Activated T-cell treated with anti-CD3 and anti-CD28 coated beads for 1 hour (primary cell): ENCODE measurements at places on chromosomes 6 and 20.

GRCh38 chr20:3630429-3630828 is 32.8 kb downstream of the GFRA4 start:
- no peak for DNase-seq

GRCh38 chr6:154297721-154298120 is 58.9 kb downstream of the IPCEF1 start:
- DNase-seq = no peak

GRCh38 chr6:34237722-34238584 is 1.3 kb downstream of the HMGA1 start:
- peak; percentile 61 for DNase-seq

GRCh38 chr6:84019842-84020211 is 13.7 kb upstream of the MRAP2 start:
- no peak for DNase-seq

DNA sequence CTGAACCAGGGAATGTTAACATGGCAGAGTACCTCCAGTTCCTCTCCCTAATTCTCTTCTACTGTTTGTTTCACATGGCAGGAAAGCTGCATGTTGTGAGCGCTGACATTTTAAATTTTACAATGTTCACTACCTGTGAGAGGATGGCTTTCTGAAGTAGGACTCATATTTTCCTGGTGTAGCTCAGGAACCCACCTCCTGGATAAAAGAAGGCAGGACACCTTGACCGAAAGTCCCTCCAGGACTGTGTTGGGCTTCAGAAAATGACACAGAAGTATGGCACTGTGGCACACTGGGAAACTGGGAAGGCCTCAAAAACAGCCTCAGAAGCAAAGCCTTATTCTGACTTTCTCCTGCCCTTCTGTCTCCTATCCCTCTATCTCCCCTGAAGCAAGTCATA is 33.3 kb downstream of the PTPRK start:
- DNase-seq = no peak

DNA sequence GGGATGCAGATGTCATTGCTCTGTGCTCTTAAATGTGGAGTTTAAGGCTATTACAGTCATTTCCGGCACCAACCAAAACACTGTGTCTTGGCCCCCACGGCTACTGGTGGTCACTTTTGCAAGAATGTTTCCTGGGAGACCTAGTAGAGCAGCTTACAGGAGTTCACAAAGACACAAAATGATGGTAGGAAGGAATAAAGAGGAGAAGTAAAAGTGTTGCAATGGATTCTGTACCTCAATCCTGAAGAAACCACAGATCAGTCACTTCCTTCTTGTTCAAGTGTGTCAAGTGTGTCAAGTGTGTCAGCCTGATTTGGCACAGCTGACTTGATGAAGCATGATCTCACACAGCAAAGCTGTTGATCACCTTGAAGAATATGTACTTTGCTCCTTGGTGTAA is 344.0 kb downstream of the PLCB1 start:
- no peak for DNase-seq

GRCh38 chr6:157099912-157100593 is 223.3 kb downstream of the TMEM242 start:
- DNase-seq = peak; percentile 16

DNA sequence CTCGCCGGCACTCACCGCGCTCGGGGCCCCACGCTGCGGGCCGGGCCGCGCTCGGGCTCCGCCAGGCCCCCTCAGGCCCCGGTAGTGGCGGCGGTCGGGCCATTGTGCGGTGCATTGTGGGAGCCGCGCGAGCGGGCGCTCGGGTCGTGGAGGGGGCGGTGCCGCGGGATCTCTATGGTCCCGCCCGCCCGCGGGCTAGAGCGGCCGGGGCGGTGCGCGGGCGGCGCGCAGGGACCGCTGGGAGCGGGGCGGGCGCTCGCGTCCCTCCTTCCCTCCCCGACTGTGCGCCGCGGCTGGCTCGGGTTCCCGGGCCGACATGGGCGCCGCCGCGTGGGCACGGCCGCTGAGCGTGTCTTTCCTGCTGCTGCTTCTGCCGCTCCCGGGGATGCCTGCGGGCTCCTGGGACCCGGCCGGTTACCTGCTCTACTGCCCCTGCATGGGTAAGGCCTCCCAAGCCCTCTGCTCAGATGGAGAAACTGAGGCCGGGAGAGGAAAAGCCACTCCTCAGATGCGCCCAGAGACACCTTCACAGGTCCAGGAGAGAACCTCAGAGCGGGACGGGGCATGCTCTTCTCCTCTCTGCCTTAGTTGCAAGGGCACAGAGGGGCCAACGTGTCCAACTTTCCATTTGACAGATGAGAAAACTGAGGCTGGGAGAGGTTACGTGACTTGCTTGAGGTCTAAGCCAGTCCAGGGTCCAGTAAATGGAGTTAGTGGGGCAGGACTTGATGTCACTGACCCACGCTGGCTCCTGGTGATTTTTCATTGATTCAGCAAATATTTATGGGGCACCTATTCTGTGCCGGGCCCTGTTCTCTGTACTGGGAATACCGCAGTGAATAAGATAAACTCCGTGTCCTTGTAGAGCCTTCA is at the start of the genes PLAGL2 and POFUT1:
PLAGL2 (minus strand) TSS at position 118 of the 873 bp plus-strand sequence. CDS start 5,565 bp downstream, outside the sequence.
POFUT1 (plus strand) TSS at position 255 of the 873 bp plus-strand sequence; CDS start at position 317, 62 bp downstream.
- peak; percentile 85 for DNase-seq

DNA sequence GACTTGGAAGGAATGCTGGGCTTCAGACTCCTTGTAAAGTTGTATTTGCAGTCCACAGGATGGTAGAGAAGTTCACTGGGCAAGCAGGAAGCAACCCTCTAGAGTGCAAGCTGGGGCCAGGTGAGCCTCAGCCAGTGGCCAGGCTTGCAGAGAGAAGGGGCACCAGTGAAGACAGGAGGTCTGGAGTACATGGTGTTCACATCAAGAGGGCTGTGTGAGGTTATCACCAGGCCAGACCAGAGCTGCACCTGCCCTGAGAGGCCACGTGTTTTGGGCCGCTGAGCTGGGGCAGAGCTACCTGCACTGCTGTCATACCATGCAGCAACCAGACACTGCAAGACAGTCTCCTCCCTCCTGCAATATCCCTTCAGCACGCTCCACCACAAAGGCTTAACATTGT is 79.0 kb downstream of the SH3BGRL2 start:
- DNase-seq = no peak

DNA sequence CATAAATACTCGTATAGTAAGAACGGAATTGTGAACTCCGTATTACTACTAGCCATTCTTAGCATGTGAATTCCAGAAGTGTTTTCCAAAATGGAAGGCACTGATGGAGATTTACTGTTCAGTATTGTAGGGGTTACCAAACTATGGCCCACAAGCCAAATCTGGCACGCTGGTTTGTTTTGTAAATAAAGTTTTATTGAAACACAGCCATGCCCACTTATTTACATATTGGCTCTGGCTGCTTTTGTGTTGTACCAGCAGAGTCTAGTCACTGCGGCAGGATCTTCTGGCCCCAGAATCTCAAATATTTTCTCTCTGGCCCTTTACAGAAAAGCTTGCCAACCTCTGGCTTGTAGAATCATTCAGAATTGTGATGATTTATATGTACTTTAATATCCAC is 44.3 kb upstream of the PRELID3B start:
- no peak for DNase-seq

GRCh38 chr20:64005394-64005793 is 24.5 kb downstream of the PRPF6 start:
- no peak for DNase-seq

DNA sequence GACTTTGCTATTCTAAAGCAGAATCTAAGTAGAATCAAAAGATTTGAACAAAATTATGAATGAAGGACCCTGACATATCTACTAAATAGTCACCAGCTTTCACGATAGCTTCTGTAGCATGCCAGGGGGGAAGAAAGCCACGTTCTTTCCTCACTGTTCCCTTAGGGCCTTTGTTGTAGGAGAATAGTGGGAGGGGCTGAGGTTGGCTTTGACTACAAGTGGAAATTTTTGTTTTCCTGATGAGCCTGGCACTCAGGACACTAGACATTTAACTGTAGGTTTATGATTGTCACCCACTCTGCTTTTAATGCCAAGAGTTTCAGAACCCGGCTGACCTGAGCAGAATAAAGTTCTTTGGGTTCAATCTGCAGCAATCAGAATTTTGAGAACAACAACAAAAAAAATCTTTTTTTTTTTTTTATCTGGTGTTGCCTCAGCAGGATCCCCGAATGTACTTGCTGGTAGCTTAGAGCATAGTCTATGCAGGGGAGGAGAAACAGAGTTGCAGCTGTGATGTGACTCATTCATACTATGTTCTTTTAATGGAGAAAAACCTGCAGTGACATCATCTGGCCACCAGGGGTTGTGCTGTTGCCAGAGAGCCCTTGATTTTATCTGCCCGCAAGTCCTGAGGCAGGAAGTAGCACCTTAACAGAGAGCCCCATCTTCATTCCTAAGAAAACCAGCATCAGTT is 38.5 kb downstream of the TPD52L1 start:
- DNase-seq = peak; percentile 18

DNA sequence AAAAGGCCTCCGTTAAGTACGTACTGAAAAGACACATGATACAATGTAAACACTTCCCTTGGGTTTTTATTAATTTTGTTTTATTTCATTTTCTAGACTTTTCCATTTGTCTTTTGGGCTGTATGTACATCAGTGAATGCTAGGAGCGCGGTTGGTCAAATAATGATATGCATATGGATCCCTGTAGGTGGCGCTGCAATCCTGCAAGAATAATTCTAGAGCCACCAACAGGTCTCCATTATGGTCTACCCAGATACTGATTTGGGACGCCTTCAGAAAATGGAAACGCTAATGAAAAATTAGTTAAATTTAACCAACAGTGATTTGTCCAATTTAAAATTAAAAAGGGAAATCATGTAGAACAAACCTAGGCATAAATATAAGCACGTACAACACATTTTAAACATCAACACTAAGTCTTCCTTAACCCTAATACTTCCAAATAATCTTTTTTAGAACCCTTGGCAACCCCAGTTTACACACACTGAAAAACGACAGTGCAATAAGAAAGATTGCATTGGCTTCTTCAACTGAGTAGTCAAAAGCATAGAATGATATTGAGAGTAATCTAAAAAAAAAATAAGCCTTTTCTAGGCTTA is 433.5 kb downstream of the RFPL4B start:
- no peak for DNase-seq
